ENCODE measurements at places on chromosomes 6 and 20.

- no peak for DNase-seq
Measured at GRCh38 chr6:109222848-109223247, 127.5 kb downstream of the CEP57L1 start.

DNA sequence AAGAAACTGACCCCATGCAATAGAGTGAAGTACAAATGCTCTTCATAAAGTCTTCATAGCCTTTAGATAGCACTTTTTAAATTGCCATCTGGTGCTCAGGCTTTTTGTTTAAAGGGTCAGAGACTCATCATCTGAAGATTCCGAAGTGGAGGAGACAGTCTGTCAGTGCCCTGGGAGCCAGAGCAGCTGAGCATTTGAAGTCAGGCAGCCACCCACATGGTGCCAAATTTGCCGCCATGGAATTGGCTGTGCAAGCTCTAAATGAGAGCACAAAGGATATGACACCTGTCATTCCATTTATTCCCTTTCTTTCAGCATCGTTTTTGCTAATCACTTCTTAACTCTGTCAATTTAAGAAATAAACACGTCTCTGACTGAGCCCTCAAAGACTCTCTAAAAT, 32.8 kb upstream of the CEP162 start:
- DNase-seq = no peak

DNA sequence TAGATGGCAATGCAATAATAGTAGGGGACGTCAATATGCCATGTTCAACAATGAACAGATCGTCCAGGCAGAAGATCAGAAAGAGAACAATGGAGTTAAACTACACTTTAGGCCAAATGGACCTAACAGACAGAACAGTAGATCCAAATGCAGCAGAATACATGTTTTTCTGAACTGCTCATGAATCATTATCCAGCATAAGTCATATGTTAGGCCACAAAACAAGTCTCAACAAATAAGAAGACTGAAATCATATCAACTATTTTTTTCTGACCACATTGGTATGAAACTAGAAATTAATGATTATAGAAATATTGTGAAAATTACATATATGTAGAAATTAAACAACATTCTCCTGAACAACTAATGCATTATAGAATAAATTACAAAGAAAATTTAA, 10.2 kb upstream of the DEFB125 start:
- DNase-seq = no peak

DNA sequence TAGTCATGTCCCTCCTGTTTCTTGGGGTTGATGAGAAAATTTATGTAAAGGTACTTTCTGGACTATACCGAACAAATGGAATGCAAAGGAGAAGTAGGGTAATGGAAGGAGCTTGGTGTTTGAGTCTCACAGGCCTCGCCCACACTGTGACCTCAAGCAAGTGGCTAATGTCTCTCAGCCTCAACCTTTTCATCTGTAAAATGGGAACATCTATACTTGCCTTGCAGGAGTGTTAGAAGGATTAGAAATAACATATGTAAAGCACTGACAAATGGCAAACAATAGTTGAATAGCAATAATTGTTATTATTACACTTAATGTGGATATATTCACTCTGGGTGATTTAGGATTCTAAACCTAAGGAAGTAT, 8.9 kb upstream of the PKIG start:
- no peak for DNase-seq

GRCh38 chr6:45721665-45722064, 294.0 kb downstream of the CLIC5 start:
- no peak for DNase-seq

- DNase-seq = no peak
Measured at GRCh38 chr6:156767603-156768467, 9.3 kb upstream of the ARID1B start.

DNA sequence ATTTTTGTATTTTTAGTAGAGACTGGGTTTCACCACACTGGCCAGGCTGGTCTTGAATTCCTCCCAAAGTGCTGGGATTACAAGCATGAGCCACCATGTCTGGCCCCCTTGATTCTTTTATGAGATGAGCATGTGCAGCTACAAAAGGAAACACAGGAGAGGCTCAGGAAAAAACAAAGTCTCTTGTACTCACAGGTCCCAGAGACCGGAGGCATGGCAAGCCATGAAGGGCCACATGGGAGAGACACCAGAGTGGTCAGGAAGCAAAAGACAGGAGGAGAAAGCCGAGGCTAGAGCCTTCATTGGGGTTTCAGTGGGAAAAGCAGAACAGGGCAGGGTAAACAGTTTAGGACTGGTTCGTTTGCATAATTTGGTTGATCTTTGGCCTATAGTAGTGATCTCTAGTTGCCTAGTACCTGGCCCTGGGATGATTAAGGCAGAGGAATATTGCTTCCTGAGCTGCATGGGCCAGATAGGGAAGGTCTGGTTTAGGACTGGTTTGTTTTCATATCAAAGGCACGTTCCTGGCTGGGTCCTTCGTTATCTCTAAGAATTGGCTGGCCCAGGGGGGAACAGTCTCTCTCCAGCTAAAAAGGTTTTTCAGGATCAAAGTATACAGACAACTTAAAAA, 48.2 kb upstream of the PRND start:
- DNase-seq = no peak

DNA sequence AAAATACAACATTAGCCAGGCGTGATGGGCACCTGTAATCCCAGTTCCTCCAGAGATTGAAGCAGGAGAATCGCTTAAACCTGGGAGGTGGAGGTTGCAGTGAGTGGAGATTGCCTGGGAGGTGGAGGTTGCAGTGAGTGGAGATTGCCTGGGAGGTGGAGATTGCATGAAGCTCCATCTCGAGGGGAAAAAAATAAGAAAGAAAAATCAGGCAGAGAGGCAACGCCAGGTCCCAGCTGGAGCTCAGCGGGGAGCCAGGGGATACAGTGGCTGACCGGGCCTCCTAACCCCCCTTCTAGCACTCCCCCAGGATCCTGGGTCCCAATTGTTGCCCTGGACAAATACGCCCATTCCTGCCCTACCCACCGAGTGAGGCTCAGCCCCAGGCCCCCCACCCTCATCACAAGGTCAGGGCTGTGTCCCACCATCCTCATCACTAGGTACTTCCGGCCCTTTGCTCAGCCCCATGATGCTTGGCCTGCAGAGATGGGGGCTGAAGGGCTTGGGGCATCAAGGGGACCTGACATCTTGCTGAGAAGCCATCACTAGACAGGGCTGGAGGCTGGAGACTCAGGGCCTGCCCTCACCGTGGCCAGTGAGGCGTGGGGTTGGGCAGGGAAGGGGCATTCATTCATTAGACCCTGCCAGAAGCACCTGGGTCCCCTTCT, 1.9 kb downstream of the OGFR start:
- DNase-seq = no peak

DNA sequence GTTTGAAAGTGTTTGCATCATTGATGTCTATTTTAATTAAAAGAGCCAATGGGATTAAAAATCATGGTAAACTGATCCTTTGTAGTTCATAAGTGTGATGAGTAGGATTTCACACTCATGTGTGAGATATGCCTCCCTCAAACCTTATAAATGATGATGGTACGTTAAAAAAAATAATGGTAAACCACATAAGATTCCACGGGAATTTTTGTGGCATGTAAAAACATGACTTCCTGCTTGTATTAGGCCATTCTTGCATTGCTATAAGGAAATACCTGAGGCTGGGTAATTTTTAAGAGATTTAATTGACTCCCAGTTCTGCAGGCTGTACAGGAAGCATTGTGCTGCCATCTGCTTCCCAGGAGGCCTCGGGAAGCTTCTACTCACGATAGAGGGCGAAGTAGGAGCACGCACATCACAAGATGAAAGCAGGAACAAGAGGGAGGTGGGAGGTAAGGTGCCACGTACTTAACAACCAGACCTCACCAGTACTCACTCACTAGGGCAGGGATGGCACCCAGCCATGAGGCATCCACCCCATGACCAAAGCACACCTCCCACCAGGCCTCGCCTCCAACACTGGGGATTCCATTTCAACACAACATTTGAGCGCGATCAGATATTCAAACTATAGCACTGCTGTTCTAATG, 187.6 kb upstream of the QKI start:
- DNase-seq = no peak

DNA sequence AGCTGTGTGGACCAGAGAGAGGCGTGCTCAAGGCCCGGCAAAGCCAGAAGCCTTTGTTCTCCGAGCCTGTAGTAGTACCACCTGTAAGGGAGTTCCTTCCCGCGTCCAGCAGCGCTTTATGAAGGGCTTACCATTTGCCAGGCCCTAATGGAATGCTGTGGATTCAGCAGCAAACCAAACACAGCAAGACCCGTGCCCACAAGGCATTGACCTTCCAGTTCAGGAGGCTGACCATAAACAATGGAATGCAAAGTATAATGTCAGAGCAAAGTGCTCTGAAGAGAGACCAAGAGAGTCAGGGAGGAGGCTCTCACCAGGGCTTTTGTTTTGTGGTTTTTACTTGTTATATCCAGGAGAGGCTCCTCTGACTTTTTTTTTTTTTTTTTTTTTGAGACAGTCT, 209.8 kb downstream of the ZMYND8 start:
- DNase-seq = no peak

DNA sequence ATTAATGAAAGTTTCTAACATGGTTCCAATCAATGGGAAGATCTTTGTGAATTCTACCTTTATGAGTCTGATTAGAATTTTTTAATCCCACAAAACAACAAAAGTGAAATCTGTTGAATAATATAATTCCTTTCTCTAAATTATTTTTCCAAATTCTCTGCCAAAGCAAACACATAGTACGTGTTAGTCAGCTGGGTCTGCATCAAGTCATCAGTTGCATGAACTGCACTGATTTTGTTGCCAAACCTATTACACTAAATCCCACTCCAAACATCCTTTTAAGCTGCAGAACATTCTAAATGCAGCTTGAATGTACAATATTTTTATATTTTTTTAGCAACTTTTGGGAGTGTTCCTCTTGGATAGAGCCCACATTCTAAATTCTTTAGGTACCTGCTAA, 199.0 kb upstream of the HSF2 start:
- DNase-seq = no peak

DNA sequence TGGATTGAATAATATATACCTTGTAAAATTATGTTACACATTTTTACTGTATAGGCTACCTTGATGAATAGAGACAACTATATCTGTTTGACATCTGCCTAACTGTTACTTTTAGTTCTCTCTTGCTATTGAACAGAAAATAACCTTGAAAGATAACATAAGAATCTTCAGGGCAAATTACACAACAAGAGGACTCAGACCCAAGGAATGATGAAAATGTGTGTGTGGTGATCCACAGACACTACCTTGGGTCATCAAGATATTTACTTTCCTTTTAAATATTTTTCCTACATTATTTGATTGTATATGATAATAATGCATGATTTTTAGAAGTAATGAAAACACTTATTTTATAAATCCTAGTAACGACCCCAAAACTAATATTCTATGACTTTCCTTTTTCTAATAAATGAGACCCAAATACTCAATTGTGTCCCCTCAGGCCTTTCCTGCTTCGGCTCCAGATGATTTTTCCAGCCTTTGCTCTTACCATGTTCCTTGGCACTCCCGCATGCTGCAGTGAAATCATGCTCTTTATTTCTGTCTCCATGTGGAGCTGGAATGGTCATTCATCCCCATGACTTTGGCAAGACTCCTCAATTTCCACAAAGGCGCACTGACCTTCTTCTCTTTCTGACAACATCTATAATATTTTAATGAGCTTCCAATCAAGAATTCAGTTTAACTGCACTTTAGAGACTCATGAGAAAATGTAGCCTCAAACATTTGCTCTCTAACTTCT, 187.6 kb downstream of the EPM2A start:
- no peak for DNase-seq

DNA sequence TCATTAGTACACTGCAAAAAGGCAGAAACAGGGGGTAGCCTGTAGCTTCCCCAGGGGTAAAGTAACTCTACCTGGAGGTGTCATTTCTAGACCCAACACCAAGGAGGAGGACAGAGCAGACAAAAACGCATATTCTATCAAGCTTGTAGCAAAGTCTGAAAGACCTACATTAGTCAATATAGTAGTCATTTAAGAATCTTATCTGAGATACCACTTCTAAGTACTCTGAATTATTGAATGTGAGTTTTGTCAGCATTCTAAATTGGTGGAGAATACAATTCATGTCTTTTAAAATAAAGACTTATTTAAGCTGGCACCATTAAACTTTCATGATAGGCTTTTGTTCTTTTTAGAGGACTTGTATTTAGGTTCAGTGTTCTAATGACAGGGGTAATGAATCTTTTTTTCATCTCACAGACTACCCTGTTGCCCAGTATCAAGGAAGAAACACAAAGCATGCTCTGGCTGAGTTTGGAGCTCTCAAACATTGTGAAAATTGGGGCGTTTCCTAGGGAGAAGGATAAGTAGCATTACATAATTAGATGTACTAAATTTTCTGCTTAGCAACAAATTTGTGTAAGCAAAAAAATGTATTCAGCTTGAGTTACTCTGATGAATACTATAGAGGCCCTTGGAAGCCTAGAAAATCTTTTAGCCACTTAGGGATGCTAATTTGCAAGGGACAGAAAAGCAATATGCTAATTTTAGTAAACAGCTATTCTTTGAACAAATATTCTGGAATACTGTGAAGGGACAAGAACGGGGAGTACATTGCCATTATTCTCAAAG, 255.4 kb upstream of the HSF2 start:
- no peak for DNase-seq

- no peak for DNase-seq
Measured at GRCh38 chr6:68632734-68633133, 2.3 kb upstream of the ADGRB3 start.

DNA sequence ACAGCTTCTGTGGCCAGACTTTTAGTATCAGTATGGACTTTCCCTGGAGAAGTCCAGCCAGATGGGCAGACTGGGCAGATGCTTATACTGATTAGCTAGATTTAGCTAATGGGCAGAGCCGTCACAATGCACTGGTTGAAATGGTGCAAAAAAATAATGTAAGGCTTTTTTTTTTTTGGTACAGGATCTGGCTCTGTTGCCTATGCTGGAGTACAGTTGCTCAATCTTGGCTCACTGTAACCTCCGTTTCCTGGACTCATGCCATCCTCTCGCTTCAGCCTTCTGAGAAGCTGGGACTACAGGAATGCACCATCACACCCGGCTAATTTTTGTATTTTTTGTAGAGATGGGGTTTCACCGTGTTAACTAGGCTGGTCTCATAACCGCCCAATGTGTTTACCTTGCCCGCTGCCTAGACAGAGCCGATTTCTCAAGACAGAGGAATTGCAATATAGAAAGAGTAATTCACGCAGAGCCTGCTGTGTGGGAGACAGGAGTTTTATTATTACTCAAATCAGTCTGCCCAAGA, 16.4 kb upstream of the KIFC1 start:
- DNase-seq = peak; percentile 52

- no peak for DNase-seq
Measured at GRCh38 chr20:35174458-35175216, 2.8 kb downstream of the PROCR start.

DNA sequence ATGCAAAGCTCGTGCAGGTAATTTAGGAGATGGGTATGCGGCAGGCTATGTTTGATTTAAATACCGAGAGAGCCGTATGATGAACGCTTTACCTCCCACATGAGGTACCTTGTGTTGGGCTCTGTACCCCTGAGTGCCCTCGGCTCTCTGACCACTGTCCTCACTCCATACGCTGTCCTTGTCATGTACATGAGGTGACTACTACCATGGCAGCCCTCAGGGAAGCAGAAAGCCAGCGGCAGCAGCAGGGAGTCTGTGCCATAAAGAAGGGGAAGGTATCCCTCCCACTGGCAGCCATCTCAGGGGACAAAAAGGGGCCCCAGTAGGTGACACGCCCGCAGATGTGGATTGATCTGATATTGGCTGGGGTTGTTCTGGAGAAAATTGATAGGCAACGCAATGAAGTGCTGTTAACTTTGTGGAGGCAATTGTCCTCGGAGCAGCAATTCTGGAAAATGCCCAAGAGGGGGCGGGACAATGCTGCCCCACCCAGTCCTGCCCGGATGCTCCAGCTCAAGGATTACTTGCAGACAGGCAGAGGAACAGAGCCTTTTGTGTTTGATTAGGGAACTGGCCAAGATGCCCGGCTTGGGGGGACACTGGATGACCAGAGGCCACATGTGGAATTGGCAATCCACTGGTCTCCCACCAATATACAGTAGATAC, 38.0 kb upstream of the HSF2 start:
- no peak for DNase-seq

All from GF-D8 (cell line).